Suppressor macrophage treated with lipopolysaccharide for 4 hours (primary cell): ENCODE measurements at places on chromosomes 11 and 22.

DNA sequence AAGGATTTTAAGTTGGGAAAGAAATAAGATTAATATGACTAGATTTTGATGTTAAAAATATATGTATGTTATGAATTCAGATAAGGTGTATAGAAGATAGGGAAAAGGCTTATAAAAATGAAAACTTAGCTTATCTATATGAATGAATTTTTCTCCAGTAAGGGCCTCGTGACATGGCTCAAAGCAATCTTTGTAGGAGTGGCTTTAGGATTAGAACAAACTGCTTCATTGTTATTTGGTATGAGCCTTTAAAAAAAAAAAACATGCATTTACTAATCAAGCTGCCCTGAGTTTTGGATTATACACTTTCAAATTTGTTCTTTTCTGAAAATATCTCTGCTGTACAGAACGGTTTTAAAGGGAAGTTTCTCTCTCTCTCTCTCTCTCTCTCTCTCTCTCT is 905.9 kb downstream of the OPCML start:
- no peak for DNase-seq

- no peak for DNase-seq
Observed at GRCh38 chr22:49973018-49973961, 12.7 kb downstream of the PIM3 start.

GRCh38 chr11:25876456-25876965 is 455.4 kb upstream of the ANO3 start:
- no peak for DNase-seq

DNA sequence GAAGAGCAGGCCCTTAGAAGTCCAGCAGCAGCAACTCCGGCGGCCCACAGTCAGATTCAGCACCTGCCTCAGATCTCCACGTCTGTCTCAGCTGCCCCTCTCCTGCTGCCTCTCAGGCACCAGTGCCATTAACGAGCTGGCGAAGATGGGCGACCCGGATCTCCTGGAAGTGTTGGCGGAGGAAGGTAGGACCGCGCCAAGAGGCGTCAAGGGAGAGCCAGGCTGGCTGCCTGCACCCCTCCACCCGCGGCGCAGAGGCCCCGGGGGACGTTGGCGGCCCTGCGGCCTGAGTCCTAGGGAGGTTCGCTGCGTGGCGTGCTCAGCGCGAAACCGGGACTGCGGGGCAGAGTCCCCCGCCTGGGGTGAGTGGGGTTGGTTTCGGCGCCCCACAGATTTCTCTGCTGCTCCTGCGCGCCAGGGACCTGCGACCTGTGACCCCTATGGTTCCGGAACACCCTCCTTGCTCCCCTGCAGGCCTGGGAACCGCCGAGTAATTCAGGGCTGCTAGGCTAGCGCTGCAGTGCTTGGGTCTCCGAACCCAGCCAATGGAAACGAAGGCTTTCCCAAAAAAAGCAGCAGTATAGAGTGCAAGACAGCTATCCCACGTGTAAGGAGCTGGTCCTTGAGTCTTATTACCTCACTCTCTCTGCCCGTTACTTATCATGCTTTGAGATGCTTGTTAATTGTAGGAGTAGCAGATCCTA is 615 bp downstream of the ANO5 start:
- peak; percentile 14 for DNase-seq

DNA sequence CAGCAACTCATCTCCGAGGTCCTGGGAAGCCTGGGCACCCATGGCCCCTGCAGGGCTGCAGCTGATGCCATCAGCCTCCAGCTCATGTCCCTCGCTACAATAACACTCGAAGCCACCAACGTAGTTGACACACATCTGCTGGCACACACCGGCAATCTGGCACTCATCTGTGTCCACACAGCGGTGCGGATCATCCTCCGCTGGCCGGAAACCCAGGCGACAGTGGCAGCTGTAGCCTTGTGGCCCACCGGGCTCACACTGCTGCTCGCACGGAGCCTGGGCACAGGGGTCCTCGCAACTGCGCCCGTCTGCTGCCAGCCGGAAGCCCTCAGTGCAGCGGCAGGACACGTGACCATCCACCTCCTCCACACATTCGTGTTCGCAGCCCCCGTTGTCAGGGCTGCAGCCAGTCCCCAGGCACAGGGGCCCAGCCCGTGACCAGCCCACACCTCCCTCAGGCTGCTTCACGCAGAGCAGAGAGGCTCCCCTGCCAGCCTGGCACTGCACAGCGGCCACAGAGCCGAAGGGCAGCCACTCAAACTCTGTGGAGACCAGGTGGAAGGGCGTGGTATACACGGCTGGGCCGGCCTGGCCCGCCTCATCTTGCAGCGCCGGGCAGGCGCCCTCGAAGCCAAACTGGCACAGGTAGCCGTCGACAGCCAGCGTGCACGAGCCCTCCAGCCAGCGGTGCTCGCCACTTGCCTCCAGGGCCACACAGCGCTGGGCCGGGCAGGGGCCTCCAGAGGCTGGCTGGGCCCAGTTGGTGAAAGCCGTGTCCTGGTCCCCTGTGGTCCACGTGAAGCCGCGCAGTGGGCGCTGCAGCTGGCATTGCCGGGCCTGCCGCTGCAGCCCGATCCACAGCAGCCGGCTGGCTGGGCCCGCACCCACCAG is 678 bp downstream of the CD248 start:
- DNase-seq = no peak

DNA sequence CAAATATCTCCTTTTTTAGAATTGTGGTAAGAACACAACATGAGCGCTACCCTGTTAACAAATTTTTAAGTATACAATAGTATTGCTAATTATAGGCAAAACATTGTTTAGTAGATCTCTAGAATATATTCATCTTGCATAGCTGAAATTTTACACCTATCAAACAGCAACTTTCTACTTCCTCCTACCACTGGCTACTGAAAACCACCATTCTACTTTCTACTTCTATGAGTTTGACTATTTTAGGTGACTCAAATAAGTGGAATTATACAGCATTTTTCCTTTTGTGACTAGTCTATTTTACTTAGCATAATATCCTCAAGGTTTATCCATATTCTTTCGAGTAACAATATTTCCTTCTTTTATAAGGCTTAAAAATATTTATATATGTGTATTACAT is 128.4 kb downstream of the FAM76B start:
- DNase-seq = no peak

DNA sequence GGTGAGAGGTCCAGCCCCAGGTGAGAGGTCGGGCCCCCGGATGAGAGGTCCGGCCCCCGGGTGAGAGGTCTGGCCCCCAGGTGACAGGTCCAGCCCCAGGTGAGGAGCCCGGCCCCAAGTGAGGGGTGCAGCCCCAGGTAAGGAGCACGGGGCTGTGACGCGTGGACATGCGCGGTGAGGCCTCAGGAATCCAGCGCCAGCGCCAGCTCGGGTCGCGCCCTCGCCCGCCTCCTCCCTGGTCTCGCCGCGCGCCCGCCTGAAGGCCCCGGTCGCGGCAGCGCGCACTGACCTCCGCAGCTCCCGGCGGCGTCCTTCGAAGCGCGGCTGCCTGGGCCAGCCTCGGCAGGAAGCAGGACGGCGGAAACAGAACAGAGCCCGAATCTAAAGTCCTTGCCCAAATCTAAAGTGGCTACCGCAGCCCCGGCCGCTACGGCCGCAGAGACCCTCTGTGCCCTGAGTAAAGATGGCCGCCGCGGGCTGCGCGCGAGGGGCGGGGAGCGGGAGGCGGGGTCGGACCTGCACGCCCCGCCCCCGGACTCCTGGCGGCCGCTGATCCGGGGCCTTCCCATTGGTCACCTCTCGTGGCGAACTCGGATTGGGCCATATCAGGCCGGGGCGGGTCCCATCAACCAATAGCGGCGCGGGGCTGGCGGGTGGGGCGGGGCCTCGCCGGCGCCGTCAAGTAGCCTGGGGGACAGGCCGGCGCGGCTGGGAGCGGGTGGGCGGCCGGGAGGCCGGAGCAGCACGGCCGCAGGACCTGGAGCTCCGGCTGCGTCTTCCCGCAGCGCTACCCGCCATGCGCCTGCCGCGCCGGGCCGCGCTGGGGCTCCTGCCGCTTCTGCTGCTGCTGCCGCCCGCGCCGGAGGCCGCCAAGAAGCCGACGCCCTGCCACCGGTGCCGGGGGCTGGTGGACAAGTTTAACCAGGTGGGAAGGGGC is at the start of the genes ALG12 and CRELD2:
Gene ALG12, minus strand, starts transcription at position 465 of the 937 bp plus-strand sequence. CDS start 4,673 bp downstream, outside the sequence.
Gene CRELD2, plus strand, starts transcription at position 661 of the 937 bp plus-strand sequence. Its CDS starts 136 bp downstream, at position 797.
- peak; percentile 99 for DNase-seq

DNA sequence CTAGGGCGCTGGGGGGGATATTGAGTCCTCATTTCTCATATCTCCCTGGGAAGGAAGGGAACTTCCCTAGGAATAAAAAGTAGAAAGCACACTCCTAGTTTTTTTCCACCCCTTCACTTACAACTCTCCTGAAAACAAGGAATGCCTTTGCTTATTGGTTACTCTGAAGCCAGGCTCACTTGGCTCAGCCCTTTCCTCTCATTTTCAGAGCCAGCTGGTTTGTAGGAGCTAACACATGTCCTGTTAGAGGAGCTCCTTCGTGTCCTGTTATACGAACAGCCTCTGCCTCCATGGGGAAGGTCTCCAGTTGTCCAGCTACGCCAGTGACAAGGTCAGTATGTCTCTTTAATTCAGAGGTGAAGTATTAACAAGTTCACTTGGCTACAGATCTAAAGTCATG is 17.6 kb downstream of the ALKBH8 start:
- DNase-seq = no peak

- no peak for DNase-seq
Observed at GRCh38 chr22:46046299-46046685, 69.3 kb upstream of the WNT7B start.
